ENCODE measurements at places on chromosomes 7 and 10.

DNA sequence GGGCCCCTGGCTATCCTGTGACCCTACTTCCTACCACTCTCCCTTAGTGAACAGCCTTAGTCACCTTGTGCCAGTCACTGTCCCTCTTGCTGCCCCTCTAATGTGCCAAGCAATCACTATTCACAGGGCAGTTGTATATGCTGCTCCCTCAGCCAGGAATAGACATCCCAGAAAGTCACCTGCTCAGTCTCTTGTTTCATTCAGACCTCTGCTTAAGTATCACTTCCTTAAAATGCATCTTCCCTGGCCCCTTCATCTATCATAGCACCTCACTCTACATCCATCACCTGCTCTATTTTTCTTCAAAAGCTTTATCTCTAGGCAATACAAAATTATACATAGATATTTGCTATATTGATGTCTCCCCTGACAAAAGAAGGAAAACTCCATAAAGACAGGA is 328.4 kb upstream of the NFE2L3 start:
- DNase-seq = no peak

- DNase-seq = no peak
Observed at GRCh38 chr7:129017933-129018538, 36.9 kb downstream of the TNPO3 start.

DNA sequence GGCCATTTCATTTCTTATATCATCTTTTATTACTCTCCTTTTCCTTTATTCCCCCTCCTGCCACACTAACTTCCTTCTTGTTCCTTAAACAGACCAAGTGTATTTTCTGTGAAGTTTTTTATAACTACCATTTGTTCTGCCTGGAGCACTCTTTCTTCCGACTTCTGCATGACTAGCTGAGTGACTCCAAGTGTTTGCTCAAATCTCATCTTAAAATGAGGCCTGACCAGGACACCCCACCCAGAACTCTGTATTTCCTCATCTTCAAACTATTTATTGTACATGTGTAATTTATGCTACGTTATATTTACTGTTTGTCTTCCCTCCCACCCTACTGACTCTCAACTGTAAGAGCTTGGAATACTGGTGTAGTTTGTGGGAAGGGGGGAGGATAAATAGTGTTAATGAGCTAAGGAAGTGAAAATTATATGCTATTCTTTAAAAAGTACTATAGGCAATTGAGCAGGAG is 3.2 kb downstream of the MINDY3 start:
- DNase-seq = no peak

- DNase-seq = no peak
Observed at GRCh38 chr7:108078211-108078673, 51.9 kb downstream of the LAMB4 start.

DNA sequence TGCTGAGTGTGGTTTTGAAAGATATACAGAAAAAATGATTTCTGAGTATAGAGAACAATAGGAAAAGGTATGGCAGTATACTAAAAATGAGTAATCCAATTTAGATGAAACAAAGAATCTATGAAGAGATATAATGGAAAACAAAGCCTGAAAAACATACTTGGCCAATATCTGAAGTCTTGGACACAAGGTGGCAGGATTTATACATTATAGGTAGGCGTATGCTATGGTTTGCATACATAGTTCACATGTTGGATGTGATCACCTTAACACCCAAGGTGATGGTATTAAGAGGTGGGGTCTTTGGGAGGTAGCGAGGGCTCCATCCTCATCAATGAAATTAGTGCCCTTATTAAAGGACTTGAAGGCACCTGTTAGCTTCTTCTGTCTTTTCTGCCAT is 34.5 kb upstream of the BPGM start:
- DNase-seq = no peak

DNA sequence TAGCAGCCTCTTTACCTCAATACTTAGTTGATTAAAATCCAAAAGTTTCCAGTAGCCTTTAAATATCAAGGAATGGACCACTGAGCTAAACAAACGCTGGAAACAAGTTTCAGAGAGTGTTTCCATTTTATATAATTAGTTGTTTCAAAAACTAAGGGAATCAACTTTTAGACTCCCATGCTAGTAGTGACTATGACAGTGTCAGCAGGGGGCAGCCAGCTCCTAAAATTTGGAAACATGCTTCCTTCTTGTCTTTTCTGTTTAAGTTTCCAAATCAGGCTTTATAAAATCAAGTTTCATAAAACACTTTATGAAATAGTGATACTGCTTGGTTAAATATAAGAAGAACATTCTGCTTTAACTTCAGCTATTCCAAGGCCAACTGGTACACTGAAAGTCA is 138.2 kb upstream of the TMEM229A start:
- DNase-seq = no peak

GRCh38 chr10:14949291-14949690 is 4.6 kb downstream of the DCLRE1C start:
- no peak for DNase-seq

- no peak for DNase-seq
Observed at GRCh38 chr7:70694434-70694970, 437.4 kb upstream of the GALNT17 start.

GRCh38 chr10:107966826-107967225 is 802.3 kb upstream of the SORCS1 start:
- DNase-seq = no peak

DNA sequence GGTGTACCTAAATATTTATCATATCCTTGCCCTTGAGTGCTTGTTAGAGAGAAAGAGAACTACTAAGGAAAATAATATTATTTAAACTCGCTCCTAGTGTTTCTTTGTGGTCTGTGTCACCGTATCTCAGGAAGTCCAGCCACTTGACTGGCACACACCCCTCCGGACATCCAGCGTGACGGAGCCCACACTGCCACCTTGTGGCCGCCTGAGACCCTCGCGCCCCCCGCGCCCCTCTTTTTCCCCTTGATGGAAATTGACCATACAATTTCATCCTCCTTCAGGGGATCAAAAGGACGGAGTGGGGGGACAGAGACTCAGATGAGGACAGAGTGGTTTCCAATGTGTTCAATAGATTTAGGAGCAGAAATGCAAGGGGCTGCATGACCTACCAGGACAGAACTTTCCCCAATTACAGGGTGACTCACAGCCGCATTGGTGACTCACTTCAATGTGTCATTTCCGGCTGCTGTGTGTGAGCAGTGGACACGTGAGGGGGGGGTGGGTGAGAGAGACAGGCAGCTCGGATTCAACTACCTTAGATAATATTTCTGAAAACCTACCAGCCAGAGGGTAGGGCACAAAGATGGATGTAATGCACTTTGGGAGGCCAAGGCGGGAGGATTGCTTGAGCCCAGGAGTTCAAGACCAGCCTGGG is 11.4 kb downstream of the SERPINE1 start:
- peak; percentile 96 for DNase-seq

DNA sequence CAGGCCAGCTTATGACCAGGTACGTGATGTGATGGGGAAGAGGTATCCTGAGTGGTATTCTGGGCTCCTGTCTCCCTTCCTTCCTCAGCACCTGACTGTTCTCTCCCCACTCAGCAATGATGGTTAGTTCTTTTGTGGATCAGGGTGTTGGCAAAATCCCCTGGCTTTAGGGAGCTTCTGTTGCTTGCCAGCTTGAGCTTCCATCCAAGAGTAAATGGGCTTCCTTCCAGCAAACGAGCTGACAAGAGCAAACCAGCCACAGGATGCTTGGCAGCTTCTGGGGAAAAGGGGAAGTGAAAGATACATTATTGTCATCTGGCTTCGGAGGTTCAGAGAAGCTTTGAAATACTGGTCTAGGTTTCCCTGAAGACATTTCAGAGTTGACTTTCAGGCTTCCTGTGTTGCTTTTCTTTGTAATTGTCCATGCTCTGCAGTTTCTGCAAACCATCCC is 5.2 kb downstream of the DUSP5 start:
- DNase-seq = peak; percentile 40

DNA sequence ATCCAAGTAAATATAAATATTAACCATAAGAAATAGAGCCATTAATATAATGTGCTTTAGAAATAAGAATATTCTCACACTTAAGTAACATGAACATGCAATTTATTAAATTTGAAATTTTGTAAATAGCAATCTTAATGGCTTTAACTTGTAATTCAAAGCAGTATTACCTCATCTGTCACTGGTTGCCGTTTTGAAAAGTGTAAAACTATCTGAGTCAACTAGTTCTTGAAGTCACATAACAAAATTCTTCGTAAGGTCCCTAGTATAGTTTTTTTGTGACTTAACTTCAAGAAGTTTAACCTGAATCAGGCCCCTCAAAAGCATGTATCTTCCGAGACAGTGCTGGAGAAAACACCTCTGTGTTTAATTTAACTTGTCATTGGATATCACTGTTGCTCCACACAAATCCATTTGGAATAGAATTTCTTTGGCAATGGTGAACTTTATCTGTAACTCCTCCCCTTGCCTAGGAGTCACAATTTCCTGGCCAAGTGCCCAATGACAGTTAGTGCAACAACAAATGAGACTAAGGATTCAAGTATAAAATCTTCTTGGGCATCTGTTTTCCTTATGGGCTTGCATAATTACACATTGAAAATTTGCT is 47.1 kb downstream of the NT5C2 start:
- no peak for DNase-seq

- no peak for DNase-seq
Observed at GRCh38 chr7:36180121-36180520, 27.1 kb downstream of the EEPD1 start.

DNA sequence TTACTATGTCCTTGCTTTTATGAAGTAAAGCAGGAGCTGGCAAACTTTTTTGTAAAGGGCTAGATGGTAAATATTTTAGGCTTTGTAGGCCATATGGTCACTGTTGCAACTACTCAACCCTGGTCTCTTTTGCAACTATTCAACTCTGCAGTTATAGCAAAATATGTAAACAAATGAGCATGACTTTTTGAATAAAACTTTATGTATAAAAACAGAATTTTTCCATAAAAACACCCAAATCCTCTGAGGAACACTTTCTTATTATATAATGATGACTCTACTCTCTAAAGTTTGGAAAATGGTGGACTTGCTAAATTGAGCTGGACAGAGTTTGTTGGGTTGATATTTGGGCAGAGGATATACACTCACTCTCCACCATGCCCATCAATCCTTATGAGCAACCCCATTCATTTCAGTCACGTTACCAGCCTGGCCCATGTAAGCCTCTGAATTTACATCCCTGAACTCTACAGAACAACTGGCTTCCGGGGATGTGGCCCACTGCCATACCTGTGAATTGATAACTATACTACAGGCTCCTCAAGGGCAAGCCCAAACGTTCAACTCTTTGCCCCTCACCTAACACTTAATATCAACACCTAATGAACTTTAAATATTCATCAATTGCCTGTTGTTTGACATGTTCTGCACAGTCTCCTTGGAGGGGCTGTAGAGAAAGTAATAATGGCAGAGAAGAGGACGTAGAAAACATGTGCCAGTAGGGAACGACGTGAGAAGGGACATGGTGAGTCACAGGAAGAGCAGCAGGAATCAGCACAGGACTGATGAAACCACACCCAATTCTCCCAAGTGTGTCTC is 37.6 kb downstream of the SGMS1 start:
- DNase-seq = peak; percentile 73

- no peak for DNase-seq
Observed at GRCh38 chr7:107166736-107167426, 1.9 kb upstream of the HBP1 start.

DNA sequence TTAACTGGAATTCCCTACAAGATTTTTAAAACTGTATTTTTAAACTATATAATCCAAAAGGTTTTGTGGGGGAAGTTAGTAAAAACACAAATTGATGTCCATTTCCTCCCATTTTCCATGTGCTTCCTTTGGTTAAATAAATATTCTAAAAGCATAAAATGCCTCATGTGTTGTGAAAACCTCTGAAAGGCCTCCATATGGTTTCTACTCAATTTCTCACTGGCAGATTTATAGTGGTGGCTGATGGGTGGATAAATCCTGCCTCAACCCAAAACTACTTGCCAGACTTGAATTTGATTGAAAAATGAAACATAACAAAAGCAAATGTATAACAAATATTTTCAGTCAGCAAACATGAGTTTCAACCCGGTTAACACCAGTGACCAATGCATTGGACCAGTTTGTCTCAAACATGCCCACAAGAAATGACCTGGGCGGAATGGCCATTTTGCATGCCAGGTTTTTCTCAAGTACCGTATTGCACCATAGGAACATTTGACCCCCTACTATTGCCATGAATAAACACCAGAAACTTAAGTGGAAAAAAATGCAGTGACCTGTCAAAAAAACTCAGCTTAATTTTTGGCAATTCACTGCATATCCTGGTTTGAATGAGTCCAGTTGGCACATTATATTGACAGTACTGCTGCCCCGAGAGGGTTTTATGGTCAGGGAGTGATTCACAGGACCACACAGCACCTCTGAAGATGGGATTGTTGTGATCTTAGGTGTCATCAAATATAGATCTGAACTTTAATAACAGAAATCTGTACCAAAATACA is 454.6 kb upstream of the ANKRD30A start:
- DNase-seq = peak; percentile 71

DNA sequence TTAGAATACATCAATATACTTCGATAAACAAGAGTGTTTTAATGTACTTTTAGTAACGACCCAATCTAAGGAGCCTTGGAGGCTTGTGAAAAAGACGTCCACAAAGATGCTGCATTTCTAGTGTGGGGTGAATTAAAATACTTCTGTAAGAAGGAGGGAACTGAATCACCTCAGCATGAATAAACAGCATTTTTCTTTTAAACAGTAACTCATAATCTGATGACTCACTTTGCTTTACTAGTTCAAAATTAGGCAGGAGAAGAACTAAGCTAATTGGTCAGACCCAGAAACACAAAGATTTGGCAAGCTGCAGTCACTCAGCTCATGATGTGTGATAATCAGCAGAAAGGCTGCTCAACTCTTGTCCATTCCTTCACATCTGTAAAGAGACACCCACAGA is 24.2 kb downstream of the NCOA4 start:
- no peak for DNase-seq

DNA sequence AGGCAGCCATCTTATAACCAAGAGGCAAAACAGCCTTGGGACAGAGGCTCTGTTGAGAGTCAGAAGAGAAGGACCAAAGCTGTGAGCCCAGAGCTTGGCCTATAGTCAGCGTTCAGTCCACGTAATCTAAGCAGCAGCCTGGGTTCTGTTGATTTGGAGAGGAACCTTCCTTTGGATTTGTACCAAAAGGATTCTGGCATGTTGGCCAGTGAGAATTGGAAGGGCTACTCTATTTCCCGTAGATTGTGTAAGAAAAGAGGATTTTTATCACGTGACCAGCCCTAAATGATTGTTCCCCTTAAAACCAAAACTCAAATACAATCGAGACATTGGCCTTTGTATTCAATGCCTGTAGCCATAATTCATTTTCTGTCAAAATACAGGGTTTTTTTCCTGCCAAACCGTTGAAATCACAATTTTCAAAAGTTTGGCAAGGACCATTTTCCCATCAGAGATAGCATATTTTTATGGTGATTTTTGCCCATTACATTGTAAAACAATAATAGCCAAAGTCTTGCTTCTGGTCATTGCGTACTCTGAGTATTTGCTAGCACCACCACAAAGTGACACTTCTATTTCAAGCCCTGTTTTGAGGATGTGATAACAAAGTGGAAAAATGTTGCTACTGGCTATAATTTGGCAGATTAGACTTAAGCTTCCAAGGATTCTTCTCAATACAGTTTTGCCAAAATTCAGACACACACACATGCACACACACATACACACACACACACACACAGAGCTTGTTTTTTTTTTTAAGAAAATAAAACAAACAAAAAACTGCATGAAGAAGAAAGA is 23.1 kb upstream of the BMPER start:
- no peak for DNase-seq

- DNase-seq = no peak
Observed at GRCh38 chr10:86671985-86672710, 3.8 kb downstream of the LDB3 start.
